ENCODE measurements at places on chromosomes 7 and 10.

GRCh38 chr7:144384555-144385245 lies 18.8 kb downstream of the NOBOX start:
- DNase-seq: peak; percentile 38

GRCh38 chr10:108544500-108545120 lies 1378.7 kb downstream of the XPNPEP1 start:
- DNase-seq: peak; percentile 70

DNA sequence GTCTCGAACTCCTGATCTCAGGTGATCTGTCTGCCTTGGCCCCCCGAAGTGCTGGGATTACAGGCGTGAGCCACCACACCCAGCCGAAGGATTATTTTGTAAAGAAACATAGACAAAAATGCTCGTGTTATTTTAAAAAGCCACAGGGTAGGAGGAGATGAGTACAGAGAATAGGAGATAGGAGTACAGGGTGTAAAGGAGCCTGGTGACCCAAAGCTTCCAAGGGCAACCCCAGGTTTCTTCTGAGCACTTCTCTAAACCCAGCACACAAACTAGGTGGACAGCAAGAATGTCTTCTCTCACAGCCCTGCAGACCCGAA lies 54.7 kb downstream of the ZNF467 start:
- no peak for DNase-seq

DNA sequence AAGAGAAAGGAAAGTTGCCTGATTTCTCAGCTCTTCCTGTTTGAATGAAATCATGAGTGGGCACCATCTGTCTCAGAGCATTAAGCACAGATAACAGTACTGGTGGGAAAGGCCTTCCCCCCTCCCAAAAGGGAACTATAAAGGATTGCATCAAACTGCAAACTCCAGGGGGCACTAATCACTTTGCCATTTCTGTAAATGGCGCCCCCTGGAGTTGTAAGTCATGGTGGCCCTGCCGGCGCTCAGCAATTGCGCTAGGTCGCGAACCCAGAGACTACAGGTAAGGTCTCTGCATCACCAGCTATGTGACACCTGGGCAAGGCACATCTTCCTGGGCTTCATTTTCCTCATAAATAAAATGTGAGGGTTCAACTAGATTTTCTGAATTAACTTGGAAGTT lies 11.1 kb downstream of the LRRC4 start:
- DNase-seq: no peak

DNA sequence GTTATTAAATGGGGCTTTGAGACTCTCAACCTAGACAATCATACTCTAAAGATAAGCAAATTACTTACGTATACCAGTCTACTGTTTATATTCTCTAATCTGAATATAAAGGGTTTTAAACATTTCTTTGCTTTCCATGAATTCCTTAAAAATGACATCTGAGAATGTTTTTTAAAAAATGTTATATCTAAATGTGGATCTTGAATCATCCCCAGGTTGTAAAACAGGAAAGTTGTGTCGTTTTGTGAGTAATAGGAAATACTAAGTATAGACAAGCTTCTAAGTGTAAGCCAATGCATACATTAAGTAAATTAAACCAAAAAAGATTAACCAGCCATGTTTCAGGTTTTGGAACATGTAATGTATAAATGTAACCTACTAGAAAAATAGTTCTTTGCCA lies 26.8 kb downstream of the ADD3 start:
- no peak for DNase-seq

- no peak for DNase-seq
Observed at GRCh38 chr10:59706851-59707797, 2.5 kb downstream of the SLC16A9 start.

GRCh38 chr7:118054529-118054928 lies 129.4 kb upstream of the LSM8 start:
- no peak for DNase-seq

- no peak for DNase-seq
Observed at GRCh38 chr10:105759669-105760068, 1118.6 kb downstream of the SORCS3 start.

- DNase-seq: no peak
Observed at GRCh38 chr7:116601426-116601825, 70.6 kb upstream of the MET start.

GRCh38 chr7:121575194-121575765 lies 179.2 kb upstream of the FAM3C start:
- DNase-seq: no peak

DNA sequence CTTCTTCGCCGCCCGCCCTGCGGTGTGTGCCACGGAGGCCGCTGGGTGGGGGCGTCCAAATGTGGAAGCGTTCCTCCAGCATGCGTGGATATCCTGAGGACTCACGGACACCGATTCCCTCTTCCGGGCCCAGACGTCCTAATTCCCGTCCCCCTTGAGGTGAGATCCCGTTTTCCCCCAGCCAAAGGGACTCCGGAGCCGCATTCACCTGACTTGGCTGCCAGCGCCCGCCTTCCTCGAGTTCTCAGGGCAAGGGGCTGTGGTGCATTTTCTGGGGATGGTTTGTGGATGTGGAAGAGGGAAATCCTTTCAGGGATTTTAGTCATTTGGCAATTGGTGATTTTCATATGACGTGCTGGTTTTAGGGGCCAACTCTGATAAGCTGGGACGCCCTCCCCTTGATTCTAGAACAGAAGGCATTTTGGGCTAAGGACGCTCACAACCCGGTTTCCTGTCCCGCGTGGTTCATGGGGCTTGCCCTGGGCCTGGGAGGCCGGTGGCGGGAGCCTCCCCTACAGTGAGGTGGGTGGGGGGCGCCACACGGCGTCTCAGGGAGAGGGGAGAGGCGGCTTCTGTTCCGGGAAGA lies 165.4 kb downstream of the ACTR3B start:
- no peak for DNase-seq

GRCh38 chr7:49273897-49274296 lies 349.6 kb downstream of the CDC14C start:
- no peak for DNase-seq

- DNase-seq: no peak
Observed at GRCh38 chr10:66844176-66844942, 81.5 kb upstream of the LRRTM3 start.

DNA sequence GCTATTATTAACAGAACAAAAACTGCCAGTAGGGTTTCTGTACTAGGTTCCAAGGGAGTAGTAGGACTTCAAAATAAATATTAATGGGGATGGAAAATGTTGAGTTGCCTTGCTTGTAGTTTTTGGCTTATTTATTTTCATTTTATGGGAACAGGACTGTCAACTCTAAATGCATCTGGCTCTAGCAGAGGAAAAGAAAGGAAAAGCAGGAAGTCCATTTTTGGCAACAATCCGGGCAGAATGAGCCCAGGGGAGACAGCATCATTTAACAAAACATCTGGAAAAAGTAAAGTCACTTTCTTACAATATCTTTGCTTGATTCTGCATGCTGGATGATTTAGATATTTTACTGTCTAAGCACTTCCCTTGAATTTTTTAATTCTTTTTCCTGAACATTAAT lies 69.4 kb downstream of the NOC3L start:
- DNase-seq: peak; percentile 62

Measured in fibroblast of mammary gland (primary cell).